ENCODE measurements at places on chromosomes 4 and X.

DNA sequence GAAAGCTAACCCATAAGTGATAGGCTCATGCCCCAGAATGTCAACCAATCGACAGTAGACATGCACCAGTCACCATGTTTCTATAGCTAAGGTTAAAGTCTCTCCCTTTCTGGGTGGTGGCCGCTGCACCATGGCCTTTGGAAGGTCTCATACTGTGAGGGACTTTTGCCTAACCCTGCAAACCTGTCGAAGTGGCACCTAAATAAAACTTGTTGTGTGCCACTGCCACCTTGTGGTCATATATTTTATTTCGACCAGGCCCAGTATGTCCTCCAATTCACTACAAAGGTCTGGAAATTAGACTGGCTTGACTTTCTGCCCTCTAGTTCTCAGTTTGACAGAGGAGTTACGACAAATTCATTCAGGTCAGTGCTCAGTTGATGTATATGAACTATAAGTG is 163.1 kb downstream of the SMARCA1 start:
- no peak for DNase-seq

DNA sequence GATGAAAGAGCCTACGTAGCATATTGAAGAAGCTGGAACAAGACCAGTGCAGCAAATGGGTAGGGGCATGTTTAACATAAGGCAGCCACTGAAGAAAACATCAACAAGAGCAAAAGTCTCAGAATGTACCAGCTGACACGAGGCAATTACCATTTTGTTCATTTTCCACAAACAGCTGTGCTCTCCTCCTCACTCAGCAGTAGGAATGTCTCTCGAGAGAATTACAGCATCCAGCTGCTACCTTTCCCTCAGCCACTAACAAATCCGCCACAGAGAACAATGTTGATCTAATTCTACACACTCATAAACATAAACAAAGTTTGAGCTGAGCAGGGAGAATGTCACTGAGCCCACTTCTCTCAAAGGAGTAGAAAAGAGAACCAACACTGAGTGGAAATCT is 68.0 kb downstream of the OPHN1 start:
- no peak for DNase-seq

- no peak for DNase-seq
Observed at GRCh38 chr4:15636818-15637217, 18.3 kb downstream of the FBXL5 start.

DNA sequence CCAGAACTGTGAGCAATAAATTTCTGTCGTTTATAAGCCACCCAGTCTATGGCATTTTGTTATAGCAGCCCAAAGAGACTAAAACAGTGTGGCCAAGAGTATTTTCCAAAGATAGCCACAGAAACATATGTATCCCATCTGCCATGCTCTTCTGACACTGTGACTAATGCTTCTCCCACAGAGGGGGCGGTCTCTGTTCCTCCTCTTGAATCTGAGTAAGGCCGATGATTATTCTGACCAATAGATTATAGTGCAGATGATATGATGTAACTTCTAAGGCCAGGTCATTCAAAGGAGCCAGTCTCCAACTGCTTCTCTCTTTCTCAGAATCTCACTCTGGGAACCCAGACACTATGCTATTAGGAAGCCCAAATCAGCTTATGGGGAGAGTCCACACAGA is 570.7 kb downstream of the BCOR start:
- no peak for DNase-seq

GRCh38 chrX:10278716-10279115 is 121.9 kb downstream of the CLCN4 start:
- no peak for DNase-seq

DNA sequence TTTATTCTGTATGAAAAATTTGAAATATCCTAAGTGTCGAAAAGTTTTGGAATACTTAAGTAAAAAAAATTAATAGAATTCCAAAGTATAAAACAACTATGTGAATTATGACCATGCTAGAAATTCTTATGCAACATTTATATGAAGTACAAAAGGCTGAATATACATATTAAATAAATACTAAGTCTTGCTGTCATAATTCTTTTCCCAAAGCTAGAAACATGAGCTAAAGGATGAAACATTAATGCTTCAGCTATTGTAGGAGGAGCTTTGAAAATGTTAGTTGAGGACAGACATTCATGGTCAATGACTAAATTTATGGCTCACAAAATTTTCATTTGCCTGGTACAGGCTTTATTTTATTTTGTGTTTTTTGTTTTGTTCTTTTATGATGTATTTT is 207.3 kb downstream of the GABRB1 start:
- no peak for DNase-seq

- no peak for DNase-seq
Observed at GRCh38 chr4:141248029-141248428, 27.3 kb downstream of the ZNF330 start.

GRCh38 chrX:119758731-119759247 is 401 bp downstream of the SOWAHD start:
- no peak for DNase-seq

- no peak for DNase-seq
Observed at GRCh38 chrX:113892401-113892800, 691.5 kb upstream of the HTR2C start.

DNA sequence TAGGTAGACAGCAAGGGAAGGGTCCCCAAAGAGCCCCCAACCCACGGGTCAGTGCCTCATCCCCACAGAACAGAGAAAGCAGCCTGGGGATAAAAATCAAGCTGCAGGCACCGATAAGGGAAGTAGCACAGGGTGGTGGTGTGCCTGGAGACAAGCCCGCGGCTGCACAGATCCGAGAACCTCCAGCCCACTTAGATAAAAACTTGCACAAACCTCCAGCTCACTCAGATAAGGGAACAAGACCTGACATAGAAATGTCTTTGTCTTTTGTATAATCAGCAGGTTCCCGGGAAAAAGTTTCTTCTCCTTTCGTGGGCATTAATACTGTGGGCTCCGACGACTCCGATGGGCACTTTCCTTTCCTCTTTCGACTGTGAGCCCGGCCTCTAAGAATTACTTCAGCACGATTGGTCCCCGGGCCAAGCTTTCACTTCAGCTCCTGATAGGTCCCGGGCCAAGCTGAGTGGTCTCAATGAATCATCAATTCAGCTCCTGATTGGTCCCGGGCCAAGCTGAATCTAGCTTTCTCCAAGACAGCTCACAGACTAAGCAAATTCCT is 32.4 kb downstream of the PRDX4 start:
- DNase-seq: no peak

- no peak for DNase-seq
Observed at GRCh38 chr4:37948542-37948941, 11.7 kb upstream of the PTTG2 start.

GRCh38 chrX:7272346-7272745 is 124.4 kb upstream of the PUDP start:
- DNase-seq: no peak

GRCh38 chr4:40143926-40144508 is 52.8 kb upstream of the RHOH start:
- DNase-seq: no peak

GRCh38 chrX:25976683-25977310 is 161.3 kb upstream of the MAGEB18 start:
- DNase-seq: no peak

DNA sequence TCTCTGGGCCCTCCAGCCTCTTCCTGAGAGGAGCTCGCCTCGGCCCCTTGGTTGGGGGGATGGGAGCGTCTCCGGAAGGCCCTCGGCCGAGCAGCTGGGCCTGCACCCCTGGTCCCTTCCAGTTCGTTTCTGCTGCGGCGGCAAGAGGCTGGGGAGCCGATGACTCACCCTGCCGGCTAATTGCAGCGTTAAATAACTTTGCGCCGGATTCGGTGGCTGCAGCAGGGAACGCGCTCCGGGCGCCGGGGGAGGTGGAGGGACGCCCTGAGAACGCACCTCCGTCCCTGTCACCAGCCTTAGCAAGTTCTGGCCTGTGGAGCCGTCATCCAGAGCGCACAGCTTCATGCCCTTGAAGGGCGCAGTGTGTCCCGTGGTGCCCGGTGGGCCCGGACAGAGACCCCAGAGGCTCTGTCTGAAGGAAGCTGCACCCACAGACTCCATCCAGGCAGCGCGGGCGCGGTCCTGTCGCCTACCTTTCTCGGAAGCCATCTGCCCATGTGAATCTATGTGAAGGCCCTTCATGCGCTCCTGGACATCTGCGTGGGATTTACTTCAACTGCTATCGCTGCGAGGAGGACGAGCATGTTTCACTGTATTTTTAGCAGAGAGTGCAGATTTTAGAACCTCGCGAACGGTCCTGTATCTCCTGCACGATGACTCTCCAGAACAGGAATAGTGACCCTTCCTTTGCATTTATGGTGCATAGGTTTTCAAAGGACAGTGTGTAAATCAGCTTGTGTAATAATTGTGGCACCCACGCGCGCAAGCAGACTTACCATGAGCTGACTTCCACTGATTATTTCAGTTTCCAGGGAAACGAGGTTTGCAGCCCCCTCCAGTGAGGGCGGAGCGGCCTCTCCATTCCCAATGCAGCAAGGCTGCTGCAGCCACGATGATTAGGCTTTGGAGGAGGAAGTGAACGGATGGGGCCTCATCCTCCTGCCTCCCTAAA is 1.7 kb upstream of the TMEM271 start:
- no peak for DNase-seq

DNA sequence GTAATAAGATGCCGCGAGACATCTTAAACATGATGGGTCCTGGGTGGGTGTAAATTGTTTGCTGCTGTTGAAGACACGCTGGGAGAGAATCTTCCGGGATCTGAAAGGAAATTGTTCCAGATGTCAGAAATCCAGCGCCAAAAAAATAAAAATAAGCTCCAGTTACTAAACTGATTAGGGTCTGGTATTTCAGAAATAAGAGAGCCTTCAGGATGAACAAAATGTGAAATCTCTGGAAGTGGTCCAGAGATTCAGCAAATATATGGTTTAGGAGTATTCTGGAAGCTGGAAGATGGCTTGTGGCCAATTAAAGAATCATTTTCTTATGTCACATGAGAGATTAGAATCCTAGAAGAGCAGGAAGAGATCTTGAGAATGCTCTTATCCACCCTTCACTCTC is 75.8 kb upstream of the NHS start:
- no peak for DNase-seq

GRCh38 chr4:56410247-56411062 is 23.2 kb upstream of the AASDH start:
- no peak for DNase-seq

- DNase-seq: no peak
Observed at GRCh38 chr4:174320494-174321199, 36.9 kb downstream of the CEP44 start.

- no peak for DNase-seq
Observed at GRCh38 chr4:119870856-119871255, 195.8 kb downstream of the MAD2L1 start.

DNA sequence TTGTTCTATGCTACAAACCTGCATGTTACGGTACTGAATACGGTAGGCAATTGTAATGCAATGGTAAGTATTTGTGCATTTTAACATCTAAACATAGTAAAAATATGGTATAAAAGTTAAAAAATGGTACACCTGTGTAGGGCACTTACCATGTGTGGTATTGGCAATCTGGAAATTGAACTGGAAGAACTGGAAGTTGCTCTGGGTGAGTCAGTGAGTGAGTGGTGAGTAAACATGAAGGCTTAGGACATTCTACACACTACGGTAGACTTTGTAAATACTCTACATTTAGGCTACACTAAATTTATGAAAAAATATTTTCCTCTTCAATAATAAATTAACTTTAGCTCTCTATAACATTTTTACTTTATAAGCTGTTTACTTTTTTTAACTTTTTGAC is 78.9 kb downstream of the RRAGB start:
- DNase-seq: no peak

DNA sequence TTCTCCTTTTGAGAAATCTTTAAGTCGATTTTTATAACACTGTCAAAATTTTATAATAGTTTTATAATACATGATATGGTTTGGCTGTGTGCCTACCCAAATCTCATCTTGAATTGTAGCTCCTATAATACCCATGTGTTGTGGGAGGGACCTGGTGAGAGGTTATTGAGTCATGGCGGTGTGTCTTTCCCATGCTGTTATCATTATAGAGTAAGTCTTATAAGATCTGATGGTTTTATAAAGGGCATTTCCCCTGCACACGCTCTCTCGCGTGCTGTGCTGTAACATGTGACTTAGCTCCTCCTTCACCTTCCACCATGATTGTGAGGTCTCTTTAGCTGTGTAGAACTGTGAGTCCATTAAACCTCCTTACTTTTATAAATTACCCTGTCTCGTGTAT is 364.0 kb upstream of the SPANXN4 start:
- DNase-seq: no peak

DNA sequence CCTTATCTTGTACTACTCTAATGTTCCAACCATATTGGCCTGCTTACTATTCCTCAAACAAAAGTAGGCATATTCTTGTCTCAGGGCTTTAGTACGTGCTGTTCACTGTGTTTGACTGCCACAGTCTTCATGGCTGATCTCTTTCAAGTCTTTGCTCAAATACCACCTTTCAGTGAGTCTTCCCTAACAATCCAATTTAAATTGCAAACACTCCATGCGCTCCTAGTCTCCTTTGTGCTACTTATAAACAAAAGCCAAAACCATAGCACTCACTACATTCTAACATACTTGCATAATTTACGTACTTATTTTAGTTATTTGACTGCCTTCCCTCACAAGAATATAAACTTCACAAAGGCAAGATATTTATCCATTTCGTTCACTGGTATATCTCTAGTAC is 1.7 kb upstream of the ART3 start:
- DNase-seq: no peak

DNA sequence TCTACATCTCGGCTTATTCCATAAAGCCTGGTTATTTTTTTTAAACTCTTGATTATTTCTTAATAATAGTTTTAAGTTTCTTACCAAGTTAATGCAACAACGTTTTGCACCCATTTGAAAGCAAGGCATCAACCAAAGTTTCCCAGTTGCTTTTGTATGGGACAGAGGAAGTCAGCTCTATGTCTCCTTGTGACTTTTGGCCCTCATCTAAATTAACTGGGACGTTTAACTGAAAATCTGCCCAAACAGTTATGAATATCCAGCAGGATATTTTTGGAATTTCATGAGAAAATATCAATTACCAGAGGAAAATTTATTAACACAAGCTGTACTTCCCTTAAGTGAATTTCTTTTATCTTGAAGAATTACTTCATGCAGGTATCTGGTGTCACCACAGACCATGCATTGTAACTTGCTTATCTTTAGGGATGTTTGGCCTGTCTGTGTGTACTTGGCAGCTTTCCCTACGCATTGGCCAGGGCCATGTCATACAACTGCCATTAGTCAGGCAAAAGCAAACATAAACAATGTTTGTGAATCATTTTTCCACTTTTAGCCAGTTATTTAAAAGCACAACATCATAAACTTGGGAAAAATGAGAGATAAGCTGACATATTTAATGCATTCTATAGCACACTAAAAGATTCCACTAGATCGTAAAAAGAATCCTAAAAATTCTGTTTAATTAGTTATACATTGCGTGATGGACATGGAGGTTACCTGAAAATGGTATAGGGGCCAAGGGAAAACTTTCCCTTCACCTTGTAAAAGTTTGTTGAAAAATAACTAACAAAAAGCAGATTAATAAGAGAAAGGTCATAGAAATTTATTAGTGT is 101.4 kb upstream of the PDE5A start:
- no peak for DNase-seq

All from stimulated activated CD8-positive, alpha-beta memory T cell treated with anti-CD3 and anti-CD28 coated beads, Interleukin-4, amount 100 ng/mL, for 1 hour (primary cell).